ENCODE measurements at places on chromosomes 11 and 22.

GRCh38 chr11:111335549-111335948 lies 37.2 kb downstream of the POU2AF3 start:
- DNase-seq: no peak

DNA sequence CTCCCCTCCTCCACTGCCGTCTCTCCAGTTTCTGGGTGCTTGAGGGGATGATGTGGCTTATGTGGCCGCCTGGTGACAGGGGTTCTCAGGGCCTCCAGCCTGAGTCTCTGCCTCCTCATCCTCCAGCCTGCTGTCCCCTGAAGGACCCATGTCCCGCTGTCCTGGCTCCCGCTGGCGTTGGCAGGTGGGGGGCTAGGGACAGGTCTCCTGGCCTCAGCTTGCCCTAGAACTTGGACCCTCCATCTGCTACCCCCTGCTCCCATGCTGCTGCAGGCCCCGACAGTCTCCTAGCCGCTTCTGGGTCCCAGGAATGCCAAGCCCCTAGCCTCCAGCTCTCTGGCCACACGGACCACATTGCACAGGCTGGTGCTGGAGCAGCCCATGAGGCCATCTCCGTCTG lies 13.9 kb upstream of the CELSR1 start:
- no peak for DNase-seq

DNA sequence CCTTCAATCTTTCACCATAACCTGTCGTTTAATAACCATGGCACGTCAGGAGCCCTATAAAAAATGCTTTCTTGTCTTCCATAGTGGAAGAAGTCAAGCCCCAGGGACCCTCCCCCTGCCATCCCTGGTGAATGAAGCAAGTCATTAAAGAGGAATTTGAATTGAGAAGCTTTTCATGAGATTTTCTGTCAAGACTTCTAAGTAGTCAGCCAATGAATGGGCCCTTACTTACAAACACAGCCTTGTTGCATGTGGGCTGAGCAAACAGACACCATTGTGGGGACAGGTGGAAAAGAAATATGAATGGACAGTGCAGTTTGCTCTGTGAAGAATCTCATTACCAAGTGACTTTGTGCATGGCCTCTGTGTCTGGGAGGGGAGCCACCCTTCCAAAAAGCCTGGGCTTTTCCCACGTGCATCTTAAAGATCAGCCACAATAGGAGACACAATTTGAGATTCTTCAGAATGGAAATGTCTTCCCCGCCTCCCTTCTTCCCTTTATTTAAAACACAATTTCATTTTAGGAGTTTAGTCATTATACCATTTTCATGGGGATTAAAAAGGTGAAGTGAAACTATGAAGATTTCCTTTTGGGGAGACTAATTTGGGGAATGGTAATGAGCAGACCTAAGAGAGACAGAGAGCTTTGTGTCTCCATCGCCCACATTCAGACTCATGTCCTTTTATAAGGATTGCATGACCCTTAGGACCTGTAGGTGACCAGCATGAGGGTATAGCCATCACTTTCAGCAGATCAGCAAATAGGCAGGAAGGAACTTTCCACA lies 152.0 kb downstream of the LRRC4C start:
- no peak for DNase-seq

GRCh38 chr11:85912414-85912813 lies 57.2 kb downstream of the CCDC83 start:
- DNase-seq: no peak

DNA sequence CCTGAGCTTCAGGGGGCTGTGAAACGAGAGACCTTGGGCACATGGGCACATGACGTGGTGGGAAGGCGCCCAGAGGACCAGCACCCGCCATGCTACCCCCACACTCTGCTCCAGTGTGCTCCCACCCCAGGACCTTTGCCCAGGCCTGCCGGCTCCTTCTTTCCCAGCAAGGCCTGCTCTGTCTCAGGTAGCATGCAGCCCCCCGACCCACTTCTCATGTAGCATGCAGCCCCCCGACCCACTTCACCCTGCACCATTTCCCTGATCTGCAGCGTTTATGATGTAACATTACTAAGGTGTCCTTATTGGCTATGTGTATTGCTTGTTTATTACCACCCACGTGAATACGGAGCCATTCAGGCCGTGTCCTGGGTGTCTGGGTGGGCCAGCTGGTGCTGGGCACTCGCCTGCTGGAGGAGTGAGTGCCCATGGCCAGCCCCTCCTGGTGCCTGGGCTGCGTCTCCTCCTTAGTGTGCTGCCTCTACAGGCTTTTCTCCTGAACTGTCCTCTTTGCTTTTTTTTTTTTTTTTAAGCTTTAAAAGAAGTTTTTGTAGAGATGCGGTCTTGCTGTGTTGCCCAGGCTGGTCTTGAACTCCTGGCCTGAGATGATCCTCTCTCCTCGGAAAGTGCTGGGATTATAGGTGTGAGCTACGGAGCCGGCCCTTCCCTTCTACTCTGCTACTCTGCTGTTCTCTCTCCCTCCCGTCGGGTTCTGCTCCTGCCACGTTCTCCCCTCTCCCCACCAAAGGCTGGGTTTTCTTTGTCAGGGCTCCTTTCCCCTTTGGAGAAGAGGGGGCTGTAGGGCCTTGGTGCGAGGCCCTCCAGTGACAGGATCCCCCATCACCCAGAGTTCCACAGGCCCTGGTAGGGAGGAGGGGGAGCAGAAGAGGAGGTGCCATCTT lies 29.4 kb downstream of the LRP5 start:
- DNase-seq: no peak

GRCh38 chr22:19981961-19982920 lies 34.4 kb downstream of the ARVCF start:
- DNase-seq: no peak

DNA sequence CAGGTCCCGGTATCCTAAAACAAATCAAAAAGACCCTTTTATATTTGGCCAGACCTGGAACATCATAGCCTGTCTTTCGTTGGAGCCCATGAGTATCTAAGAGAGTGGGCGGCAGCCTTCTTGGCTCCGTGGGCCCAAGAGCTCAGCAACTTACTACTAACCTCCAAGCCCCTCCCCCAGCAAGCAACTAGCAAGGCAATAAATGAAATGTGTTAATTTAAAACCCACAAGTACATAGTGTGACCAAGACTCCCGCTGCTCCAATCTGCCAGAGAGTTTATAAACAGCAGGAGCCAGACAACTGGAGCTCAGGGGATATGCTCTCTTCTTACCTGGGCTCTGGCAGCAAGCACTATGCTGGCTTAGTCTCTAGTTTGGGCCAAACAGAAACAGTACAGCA lies 40.8 kb upstream of the CYP2D6 start:
- no peak for DNase-seq

DNA sequence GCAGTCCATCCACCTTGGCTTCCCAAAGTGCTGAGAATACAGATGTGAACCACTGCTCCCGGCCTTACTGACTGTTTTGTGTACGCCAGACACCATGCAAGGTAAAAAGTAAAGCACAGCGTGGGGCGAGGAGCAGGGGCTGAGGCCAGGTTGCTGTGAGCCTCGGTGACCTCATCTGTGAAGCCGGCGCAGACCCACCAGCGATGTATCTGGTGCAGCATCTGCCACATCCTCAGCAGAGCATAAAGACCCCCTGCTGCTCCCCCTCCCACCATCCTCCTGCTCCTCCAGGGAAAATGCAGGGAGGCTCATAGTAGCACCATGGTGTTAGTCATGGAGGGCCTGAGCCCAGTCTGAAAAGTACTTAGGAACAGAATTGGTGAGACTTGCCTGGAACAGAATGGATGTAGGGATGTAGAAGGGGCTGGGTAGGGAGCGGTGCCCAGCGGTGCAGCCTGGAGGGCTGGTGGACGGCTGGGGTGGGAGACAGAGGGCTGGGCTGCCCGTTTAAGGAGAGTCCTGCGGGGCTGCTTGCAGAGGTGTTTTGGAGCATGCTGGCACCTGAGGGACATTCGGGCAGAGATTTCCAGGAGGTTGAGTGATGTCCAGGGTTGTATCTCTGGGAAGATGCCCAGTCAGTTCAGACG lies 462.4 kb downstream of the BRD1 start:
- no peak for DNase-seq

DNA sequence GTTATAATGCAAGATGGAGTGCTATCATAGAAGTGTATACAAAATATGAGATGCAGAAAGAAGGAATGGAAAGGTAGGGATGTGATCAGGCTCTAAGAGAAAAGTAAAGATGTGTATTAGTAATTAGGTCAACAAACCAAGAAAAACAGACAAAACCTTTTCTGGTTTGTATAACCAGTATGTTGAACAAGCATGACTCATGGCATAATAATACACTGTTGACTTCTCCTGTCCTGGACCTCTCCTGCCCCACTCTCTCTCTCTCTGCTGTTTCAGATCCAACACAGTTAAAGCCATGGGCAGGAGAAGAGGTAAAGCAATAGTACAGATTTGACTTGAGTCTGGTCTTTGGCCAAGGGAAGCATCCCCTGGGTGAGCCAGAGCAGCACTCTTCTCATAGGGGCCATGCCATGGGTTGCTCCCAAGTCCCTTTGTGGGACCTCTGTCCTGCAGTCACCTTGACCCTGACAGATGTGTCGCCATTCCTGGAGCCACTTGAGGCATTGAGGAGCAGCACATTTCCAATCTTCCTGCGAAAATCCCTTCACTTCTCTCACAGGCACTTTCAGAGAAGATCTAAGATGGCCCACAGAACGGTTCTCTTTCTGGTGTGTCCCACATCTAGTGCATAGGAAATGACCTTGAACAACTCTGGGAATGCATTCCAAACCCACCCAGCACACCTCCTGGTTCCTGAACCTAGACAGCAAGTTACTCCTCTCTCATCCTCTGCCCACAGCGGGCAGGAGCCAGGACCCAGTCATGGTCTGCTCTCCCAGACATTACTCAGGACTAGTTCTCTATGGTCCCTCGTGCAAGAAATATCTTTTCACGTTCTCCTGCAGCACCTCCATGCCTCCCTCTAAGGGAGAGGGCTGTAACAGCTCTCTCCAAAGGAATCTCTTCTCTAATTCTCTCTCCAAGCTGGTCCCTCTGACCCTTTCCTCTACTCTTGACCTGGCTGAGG lies 58.2 kb upstream of the PRSS23 start:
- DNase-seq: no peak

DNA sequence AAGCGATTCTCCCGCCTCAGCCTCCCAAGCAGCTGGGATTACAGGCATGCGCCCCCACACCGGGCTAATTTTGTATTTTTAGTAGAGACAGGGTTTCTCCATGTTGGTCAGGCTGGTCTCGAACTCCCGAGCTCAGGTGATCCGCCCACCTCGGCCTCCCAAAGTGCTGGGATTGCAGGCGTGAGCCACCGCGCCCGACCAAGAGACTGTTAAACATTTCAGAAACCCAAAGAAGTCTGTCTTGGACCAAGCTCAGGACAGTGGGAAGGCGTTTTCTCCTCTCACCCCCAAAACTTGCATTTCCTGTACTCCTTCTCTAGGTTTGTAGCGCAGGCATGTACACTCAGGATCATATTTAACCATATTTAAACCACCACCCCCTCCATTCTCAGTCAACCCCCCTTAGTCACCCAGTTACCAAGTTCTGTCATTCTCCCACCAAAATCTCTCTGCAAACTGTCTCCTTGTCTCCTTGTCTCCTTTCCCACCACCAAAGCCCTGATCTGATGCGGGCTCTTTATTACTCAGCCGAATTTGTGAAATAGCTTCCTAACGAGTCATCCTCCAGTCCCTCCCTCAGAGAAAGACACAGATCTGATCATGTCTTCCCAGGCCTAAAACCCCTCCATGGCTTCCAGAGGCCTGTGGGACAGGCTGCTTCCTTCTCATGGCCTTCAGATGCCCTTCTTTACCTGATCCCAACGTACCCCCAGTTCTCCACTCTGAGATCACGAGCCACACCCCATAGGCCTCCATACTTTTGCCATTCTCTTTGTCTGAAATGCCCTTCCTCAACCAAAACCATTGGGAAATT lies 29.0 kb upstream of the CREB3L1 start:
- no peak for DNase-seq

DNA sequence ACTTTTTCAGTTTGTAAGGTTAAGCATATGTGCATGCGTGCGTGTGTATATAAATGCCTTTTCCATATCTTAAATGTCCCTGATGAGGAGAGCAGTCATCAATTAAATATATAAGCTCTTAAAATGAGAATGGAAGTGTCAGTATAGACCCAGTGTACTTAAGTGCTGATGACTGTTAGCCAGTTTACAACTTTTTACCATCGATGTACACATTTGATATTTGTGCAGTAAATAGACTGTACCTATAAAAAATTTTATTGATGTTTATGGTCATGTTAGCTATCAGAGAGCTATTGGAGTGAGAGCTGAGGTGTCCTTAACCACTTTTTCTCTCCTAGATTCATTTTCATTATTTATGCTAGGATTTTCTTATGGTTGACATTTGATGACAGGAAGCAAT lies 45.4 kb downstream of the TRAF6 start:
- no peak for DNase-seq

- no peak for DNase-seq
Measured at GRCh38 chr11:34480314-34480713, 33.3 kb downstream of the ELF5 start.

DNA sequence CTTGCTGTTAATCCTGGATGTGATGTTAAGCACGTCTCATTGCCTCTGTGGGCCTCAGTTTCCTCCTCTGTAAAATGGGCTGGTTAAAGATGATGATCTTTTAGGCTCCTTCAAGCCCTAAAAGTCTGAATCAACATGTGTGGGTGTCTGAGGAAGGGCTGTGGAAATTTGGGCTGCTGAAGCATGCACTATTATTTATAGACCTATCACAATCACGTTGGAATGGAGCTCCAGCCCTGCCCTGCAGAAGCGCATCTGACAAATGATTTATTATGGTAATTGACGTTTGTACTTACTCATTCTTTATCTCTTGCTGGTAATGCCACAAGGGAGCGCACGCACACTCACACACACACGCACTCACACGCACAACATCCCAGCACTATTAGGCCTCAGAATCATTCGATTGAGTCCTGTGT lies 20.4 kb downstream of the P2RX3 start:
- DNase-seq: no peak

DNA sequence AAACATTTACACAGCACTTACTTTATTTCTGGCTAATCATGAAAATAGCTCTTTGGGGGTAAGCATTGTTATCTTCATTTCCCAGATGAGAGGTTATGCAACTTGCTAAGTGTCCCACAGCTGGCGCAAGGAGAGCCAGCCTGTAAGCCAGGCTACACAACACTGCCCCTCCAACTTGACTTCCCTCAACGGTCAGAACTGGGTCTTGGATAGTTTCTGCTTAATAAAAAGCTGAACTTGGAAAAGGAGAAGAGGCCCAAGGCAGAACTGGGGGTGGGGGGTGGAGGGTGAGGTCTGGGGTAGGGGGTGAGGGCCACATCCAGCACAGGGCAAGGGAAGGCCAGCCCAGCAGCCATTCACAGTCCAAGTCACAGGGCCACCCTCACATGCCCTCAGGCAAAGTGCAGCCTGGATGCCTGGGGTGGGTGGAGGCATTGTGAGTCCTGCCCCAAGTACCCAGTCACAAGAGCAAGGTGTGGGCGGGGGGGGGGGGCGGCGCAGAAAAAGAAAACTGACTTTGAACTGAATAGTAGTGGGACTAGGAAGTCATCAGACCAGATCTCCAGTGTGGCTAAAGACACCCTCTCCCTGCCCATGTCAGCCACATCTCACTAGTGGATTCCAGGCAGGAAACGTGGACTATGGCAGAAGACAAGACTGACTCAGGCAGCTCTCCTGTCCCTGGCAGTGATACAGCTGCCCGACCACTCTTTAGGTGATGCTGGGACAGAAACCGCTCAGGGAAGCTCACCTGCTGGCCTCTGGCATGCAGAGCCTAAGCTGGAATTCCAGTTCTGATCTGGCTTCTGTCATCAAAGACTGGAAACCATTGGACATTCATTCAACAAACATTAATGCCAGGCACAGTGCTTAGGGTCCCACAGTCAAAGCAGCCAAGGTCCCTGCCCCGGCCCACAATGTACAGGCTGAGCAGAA lies 52.4 kb downstream of the PACSIN2 start:
- DNase-seq: peak; percentile 23

All from GDM1 (cell line).